RKO (cell line): ENCODE measurements at places on chromosomes 7 and 10.

- DNase-seq = no peak
Measured at GRCh38 chr10:88788924-88789323, 13.6 kb upstream of the LIPM start.

DNA sequence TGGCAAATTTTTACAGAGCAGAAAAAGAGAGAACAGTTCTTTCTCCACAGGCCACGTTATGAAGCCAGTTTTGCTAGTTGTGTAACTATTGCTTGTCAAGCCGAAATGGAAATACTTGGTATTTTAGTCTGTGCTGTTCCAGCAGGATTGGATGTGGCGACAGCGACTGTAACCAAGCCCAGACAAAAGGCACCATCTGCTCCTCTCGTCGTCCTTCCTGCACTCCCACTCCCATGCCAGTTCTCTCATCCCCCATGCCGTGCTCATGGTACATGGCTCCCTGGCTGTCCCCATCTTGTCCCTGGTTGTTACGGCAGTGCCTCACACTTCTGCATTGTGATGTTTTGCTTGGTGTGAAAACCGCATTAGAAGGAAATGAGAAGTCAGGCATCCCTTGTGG, 185.7 kb upstream of the FZD8 start:
- no peak for DNase-seq

DNA sequence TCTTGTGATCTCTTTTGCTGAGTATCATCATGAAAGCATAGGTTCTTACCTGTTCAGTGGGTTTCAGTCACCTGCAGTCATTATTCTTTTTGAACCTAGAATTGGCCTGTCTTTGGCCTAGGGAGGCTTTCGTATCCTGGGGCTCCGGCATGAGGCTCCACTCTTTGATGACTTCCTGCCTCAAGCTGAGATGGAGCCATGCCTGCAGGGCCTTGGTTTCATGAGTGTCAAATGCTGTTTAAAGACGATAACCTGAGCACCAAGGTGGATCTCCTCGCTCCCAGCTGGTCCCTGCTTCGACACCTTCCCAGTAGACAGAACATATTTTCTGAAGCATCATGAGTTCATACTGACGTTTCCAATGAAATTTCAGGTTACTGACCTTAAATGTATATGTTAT, 597.8 kb upstream of the FOXK1 start:
- no peak for DNase-seq

DNA sequence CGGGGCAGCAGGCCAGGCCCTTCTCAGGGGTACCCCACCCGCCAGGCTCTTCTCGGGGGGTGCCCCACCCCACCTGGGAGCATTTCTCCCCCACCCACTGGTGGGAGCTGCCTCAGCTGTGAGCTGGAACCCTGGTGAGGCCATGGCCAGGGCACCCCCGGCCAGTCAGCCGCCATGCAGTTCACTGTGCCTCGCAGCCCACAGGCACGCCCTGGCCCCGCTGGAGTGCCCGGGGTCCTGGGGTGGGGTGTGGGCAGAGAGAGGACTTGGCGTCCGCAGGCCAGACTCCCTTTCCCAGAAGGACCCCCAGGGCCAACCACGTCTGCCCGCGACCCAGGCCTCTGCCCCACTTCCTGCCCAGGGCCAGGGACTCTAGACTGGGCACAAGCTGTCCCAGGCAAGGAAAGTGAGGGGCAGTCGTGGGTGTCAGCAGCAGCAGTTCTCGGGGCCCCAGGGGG, 13.1 kb downstream of the DPYSL4 start:
- no peak for DNase-seq

- DNase-seq = no peak
Measured at GRCh38 chr10:89215511-89215910, 8.4 kb upstream of the CH25H start.

GRCh38 chr10:103603382-103603781, 109.9 kb downstream of the NEURL1 start:
- no peak for DNase-seq

- no peak for DNase-seq
Measured at GRCh38 chr7:15783987-15784693, 97.7 kb upstream of the MEOX2 start.

DNA sequence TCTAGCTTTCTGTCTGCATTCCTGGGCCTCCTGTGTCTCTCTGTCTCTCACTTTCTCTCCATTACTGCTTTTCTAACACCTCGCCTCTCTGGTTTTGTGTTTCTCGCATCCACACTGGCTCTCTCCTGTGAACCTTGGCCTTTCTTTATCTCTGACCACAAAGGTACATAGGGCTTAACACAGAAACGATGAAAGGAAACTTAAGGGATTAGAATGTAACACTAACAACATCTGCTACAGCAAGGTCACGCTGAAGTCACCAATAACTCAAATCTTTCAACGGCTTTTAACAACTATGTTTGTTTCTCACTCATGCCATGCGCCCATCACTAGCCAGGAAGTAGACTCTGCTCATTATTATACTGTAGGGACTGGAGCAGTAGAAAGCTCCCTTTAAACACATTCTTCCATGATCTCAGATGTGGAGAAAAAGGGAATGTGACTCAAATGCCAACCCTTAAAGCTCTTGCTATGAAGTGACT, 9.3 kb upstream of the OR6V1 start:
- DNase-seq = no peak

DNA sequence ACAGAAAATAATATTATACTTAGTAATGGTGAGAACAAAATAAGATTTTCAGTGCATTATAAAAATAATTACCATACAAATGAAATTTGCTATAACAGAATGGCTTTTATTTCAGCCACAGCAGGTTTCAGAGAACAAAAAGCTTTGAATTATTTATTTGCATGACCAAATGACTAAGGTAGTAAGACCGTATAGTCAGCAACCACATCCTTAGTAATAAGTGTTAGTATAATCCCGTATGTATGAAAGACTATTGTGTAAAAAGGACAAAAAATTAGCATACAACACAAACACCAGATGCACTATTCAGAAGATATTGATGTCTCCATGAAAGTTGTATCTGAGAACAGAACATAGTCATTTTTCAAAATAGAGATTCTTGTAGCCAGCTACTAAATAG, 12.2 kb downstream of the PDZD8 start:
- peak; percentile 78 for DNase-seq

DNA sequence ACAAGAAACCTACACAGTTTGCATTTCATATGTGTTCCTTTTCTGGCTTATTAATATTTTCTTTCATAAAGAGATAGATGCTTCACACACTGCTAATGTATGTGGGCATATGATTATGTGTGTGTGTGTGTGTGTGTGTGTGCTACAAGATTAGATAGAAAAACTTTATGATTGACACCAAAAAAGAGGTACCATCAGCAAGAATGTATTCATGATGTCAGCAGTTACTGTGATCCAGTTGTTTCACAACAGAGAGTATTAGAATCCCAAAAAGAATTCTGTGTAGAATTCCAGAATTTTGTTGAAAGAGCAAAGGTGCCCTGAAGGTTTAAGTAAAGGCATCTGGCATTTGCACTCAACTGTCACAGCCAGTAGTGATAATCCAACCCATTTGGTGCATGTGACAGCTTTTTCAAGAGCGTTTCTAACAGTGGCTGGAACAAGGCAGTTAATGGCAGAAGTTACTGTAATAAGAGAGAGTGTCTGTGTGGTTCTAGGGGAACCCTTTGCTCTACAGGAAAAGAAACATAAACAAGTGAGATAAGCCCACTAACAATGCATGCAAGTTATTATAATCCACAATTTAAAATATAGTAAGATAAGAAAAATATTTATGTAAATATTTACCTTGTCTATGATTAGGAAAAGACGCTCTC, 16.6 kb downstream of the RELN start:
- no peak for DNase-seq

GRCh38 chr7:114048386-114049235, 129.8 kb upstream of the PPP1R3A start:
- peak; percentile 53 for DNase-seq

- DNase-seq = no peak
Measured at GRCh38 chr7:135933509-135934188, 43.5 kb downstream of the MTPN start.

GRCh38 chr10:3169673-3170072, 2.9 kb downstream of the PITRM1 start:
- DNase-seq = no peak

- no peak for DNase-seq
Measured at GRCh38 chr10:28769091-28769604, 91.8 kb downstream of the BAMBI start.

GRCh38 chr10:131175891-131176290, 135.6 kb downstream of the TCERG1L start:
- no peak for DNase-seq

- peak; percentile 62 for DNase-seq
Measured at GRCh38 chr10:29392376-29393021, 103.6 kb downstream of the LYZL1 start.

- DNase-seq = no peak
Measured at GRCh38 chr10:8088504-8088903, 34.0 kb downstream of the GATA3 start.

DNA sequence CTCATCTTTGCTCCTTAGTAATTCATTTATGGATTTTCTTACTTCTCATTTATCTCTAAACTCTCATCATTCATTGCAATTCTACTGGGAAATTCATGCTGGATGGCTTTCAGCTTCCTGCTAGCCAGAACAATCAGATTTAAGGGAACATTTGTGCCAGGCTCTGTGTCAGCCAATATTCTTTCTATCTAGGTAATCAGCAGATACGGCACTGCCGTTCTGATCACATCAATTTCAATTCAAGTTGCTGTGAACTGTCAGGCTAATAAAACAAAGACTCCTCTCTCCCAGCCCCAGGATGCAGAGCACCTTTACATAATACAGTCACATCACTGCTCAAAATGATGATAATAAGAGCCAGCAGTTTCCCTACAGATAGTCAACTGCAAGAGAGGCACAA, 468.3 kb downstream of the SORCS1 start:
- no peak for DNase-seq

GRCh38 chr7:87628780-87629569, 777 bp downstream of the RUNDC3B start:
- no peak for DNase-seq

DNA sequence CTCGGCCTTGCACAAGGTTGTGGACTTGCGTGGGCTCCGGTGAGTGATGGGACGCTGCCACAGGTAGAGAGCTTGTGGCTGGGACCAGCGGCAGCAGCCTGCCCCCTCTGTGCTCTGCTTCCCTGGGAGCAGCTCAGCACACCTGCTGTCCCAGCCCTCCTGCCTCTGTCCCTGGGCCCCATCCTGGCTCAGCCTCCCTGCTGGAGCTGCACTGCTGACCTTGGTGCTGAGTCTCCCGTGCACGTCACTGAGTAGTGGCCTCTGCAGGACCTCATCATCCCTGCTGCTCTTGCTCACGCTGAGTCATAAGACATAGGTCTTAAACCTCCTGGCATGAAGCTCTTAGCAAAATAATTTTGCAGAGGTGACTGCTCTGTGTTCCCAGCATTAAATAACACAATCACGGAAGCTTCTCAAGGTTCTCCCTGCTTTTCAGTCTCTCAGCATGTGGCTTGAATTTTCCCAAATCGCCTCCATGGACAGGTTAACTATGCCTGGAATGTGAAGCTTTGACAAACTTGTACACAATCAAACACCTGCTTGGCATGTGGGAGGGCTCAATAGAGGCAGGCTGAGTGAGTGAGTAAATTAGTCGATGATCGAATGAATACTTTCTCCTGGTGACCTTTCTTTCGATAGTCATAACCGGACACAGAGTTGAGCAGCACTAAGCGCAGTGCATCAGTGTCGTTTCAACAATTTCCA, 63.8 kb upstream of the NPS start:
- DNase-seq = peak; percentile 83

DNA sequence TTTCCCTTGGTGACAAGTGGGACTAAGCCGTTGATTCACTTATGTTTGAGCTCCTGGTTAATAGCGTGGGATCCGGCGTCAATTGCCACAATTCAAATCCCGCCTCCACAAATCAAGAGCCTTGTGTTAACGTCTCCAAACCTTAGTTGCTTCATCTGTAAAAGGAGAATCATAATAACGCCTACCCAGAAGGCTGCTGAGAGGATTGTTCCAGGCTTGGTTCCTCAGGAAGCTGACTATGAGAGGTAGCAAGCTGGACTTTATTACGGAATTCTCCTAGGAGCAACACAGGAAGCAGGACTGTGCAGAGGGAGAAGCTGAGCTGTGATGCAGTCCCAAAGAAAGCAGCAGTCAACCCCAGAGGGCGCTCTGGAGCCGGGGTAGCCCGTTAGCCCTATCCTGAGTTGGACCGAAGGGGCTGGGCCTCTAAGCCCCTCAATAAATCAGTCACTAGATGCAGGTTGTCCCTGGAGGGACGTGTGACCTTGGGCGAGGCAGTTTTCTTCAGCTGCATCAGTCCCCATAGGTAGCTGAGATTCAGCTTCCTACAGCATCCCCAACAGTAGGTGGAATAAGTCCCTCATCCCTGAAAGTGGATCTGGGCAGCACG, 6.9 kb upstream of the BAG3 start:
- no peak for DNase-seq

DNA sequence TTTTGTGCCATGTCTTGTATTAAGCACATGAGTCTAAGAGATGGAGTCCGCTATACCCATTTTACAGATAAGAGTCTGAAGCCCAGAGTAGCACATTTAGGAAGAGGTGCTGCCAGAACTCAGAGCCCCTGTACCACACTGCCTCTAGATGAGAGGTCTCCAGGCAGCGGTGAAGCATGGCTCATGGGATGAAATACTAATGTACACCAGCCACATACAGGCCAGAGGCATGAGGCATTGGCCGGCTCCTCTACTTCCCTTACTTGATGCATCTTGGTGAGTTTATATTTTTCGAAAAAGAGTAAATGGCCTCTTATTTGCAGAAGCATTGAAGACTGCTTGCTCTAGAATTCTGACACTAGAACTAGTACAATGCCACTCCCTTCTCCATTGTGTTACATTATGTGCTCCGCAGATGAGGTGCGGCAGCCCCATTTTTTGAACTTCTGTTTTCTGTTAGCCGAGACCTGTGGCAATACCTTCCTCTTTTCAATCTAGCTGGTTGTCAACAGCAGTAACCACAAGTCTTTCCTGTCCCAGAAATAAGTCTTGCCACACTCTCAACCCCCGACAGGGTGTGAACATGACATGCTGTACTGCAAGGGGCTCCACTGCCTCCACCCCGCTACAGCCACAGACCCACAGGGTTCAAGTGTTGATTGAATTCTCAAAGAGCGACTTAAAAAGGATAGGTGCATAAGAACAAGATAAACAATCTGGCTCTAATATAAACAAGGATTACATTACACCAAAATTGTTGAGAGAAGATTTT, 145.3 kb downstream of the CELF2 start:
- DNase-seq = no peak

- no peak for DNase-seq
Measured at GRCh38 chr7:36514289-36515243, 124.9 kb downstream of the ANLN start.
